ENCODE measurements at places on chromosomes 1 and 21. TPM values are rescaled to one million over a fixed set of nuclear protein-coding genes. Genes with fewer than 3 reads are reported as not detected.

SPRR4 gene
- polyA plus RNA-seq, result not detected

MPL gene
- polyA plus RNA-seq, result 0.72 TPM

MYOC gene
- 0.18 TPM for polyA plus RNA-seq

DIPK1A gene
- polyA plus RNA-seq, result 11.1 TPM

C1QB gene
- 9.8 TPM for polyA plus RNA-seq

HFM1 gene
- 8.7 TPM for polyA plus RNA-seq

COX20 gene
- polyA plus RNA-seq, result 111 TPM

VSIG8 gene
- 0.11 TPM for polyA plus RNA-seq

DNA sequence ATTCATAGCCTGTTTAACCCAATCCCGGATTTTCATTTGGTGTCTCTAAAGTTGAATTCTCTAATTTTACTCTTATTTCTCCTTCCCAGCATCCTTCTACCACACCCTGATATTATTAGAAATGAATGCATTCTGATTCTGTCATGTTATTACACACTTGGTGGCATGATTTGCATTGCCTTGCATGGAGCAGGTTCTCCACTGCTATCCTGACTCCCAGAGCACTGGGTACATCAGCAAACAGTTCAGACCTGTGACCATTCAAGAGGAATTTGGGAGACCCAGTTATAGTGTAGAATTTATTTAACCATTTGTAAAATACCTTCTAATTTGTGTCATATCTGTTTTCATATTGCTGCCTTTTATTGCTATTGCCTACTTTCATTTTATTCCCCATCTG lies 2.6 kb downstream of the LRRC8B start:
- DNase-seq, result no peak

GRCh38 chr1:210239349-210240111 lies 6.9 kb downstream of the SERTAD4 start:
- no peak for DNase-seq

DNA sequence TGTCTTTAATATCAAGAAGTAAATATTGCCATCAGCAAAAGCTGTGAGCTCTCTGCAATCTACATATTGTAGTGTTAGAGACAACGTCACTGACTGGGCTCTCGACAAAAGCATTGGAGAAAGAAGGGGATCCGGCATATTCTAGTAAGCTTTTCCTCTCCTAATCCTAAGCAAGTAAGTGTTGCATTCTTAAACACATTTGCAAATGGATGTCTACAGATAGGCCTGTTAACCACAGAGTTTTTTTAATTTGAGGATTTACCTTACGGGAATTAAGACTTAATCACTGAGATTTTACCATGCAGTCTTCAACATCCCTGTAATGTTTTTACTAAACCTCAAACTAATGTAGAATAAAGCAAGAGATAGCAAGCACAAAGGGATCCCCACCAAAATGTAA lies 426.5 kb upstream of the CAMK1G start:
- DNase-seq, result no peak

DNA sequence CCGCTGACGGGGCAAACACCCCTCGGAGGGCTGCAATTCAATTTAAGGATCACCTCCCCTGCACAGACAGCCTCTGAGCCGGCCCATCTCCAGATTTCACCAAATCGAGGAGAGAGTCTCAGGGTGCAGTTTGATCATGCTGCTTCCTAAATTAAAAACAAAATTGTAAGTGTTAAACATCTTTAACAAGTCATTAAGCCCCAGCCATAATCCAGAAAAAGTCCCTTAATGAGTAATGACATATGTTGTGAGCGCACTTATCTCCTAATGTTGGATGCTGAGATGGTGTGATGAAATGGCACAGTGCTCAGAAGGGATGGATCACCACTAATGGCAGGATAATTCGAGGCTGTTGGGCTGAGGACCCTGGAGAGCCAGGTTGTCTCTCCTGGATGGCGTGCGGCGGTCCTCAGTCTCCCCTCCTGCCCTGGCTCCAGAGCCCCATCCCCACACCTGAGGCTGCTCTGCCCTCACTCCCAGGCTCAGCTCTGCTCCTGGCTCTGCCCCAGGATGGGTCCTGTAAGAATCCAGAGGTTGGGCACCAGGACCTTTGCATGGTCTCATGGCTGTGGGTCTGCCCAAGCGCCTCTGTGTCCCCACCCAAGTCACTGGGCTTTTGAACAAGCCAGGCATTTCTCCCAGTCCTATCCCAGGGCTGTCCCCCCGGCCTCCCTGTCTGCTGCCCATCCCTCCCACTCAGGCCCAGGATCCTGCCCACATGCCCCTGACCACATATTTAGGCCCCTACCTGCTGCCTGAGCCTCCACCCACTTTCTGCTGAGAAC lies 224.4 kb upstream of the POU3F1 start:
- no peak for DNase-seq

- DNase-seq, result no peak
These were observed 61.8 kb downstream of the KIF26B start for GRCh38 chr1:245216366-245217115.

DNA sequence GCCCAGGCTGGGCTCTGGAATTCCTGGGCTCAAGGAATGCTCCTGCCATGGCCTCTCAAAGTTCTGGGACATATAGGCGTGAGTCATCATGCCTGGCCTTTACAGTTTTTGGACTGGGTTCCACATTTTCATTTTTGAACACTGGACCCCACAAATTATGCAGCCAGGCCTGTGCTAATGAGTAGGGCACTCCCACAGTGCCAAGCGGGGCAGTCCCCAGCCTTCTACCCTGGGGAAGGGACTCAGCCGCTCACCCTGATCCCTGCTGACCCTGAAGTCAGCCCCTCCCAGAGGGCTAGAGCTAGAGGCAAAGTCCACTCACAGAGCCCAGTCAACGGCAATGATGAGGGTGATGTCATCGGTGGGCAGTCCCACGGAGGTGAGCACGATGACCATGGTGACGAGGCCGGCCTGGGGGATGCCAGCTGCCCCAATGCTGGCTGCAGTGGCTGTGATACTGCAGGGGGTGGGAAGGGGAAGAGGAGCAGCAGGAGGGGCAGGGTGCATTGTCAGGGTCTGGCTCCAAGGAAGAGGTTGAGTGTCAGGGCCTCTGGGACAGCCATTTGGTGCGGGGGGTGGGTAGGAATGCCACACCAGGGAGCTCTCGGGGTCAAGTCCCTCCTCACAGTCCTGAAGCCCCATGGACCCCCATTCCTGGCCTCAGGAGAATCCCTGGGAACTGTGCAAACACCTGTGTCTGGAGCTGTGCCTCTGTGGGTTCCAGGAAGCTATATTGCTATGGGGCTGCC lies 27.6 kb downstream of the PODN start:
- DNase-seq, result no peak

DNA sequence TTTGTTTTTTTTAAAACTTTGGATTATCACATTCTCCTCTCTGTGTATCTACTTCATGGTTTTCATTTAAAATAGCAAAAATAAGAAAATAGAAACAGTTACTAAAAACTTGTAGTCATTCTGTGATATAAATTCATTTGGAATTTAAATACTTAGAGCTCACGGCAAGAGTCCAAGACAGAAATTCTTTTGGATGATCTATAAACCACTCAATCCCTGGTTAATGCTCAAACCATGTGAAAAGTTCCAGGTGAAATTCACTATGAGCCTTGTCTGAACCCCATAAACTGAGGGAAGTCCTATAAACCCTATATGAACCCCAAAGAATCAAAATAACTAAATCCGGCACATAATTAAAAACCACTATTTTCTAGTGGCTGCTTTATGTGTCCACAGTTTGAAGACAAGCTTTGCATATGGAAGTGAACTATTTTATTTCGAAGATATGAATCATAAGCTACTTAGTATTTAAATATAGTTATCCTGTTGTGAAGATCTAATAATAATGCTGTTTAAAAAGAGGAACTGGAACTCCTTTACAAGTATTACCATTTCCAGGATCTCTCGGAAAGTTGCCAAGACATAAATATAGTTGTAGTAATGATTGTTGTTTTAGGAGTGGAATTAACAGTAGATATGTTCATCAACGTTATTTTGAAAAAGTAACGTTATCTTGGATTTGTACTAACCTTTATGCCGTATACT lies 163.5 kb downstream of the NFIA start:
- DNase-seq, result no peak

DNA sequence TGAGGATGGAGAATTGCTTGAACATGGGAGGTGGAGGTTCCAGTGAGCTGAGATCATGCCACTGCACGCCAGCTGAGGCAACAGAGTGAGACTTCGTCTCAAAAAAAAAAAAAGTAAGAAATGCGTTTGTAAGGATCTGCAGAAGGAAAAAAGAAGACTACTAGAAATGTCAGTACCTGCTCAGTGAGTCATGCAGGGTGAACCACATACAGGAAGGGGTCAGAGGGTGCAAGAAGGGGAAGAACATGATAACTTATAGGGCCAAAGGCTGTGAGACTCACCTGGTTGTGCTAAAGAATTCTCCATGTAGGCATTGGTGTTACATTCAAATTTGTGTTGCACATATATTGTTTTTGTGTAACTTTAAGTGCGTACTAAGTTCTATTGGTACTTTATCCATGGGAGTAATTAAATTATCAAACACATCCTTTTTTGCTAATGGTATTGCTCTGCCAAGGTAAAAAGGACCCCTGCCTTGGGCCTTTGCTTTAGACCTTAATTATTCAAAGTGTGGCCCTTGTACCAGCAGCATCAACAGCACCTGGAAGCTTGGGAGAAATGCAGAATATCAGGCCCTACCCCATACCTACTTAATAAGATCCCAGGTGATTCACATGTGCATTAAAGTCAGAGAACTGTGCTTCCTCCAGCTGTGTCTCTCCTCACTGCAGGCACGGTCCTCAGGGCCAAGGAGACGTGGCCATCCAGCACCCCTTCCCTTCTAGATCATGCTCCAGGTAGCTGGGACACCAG lies 96.4 kb upstream of the PPP2R5A start:
- DNase-seq, result no peak

- no peak for DNase-seq
These were observed 68.4 kb downstream of the CAMK2N1 start for GRCh38 chr1:20417581-20417980.

DNA sequence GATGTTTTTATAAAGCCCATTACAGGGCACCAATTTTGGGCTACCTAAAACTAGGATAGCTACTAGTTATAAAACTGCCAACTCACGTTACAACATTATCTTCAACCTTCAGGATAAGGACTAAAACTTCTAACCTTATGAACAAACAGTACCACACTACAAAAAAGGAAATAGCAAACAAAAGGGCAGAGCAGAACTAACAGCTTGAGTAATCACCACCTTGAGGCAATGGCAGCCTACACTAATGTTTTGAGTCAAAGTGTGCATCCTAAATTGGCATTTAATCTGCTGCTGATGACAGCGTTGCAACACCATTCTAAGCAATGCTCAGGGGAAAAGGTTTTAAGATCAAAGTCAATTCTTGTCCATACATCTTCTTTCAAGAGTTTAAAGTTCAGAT lies 27.2 kb downstream of the PTP4A2 start:
- DNase-seq, result no peak

DNA sequence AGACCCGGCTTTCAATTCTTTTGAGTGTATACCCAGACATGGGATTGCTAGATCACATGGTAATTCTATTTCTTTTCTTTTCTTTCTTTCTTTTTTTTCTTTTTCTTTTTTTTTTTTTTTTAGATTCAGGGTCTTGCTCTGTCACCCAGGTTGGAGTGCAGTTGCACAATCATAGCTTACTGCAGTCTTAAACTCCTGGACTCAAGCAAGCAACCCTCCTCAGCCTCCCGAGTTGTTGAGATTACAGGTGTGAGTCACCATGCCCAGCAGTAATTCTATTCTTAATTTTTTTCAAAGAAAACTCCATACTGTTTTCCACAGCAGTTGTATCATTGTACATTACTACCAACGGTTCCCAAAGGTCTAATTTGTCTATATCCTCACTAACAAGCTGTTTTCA lies 13.5 kb upstream of the RNF186 start:
- DNase-seq, result no peak

Measured in left renal pelvis (tissue), 4 donors.